ENCODE measurements at places on chromosomes 13 and 19.

- peak; percentile 60 for DNase-seq
These were observed 598 bp upstream of the LPAR2 start for GRCh38 chr19:19628501-19629134.

DNA sequence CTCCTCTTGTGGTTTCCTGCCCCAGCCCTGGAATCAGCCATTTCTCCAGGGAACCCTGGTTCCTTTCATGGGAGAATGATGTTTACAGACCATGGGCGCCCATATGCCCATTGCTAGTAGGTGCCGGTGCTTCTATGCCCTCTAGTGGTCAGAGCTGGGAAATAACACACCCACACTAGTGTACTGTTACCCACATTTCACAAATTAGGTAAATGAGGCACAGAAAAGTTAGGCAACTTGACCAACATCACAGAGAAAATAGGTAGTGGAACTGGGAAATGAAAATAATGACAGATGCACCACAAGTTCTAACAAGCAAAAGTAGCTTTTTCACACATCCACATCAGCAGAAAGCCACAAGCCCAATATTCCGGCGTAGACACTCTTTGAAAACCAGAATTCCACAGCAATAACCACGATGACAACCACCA is 1.3 kb upstream of the CEACAM3 start:
- DNase-seq, result peak; percentile 33

DNA sequence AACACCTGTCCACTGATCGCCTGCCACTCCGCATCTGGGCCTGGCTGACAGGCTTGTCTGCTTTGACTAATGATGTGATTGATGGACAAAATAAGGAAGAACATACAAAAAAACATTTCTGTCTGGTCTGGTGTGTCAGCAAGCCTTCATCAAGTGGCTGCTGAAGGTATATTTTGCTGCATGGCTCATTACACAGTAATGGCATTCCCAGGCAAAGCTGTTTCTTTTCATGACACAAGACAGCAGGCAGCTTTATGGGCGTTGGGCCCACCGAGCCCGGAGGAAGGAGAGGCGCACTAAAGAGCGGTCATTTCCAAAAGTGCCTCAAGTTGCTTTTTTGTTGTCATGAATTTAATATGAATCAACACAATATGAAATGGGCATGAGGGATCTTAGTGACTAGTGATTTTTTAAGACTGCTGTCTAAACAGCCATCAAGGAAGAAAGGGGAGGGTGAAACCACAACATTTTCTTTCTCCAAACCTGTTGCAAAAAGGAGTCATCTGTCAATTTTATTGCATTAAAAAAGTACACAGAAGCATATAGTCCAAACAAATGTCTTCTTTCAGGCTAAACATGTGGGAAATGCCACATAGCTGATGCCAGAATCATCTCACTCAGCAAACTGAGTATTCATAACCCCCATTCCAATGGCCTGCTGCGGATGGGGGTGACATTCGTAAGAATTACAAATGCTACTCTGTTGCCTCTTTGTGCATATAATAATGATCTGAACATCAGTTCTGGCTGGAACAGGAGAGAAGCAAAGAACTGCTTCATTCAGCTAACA is 476.6 kb downstream of the ZNF536 start:
- DNase-seq, result no peak

GRCh38 chr19:13033244-13033643 is 38.0 kb downstream of the NFIX start:
- DNase-seq, result peak; percentile 49

DNA sequence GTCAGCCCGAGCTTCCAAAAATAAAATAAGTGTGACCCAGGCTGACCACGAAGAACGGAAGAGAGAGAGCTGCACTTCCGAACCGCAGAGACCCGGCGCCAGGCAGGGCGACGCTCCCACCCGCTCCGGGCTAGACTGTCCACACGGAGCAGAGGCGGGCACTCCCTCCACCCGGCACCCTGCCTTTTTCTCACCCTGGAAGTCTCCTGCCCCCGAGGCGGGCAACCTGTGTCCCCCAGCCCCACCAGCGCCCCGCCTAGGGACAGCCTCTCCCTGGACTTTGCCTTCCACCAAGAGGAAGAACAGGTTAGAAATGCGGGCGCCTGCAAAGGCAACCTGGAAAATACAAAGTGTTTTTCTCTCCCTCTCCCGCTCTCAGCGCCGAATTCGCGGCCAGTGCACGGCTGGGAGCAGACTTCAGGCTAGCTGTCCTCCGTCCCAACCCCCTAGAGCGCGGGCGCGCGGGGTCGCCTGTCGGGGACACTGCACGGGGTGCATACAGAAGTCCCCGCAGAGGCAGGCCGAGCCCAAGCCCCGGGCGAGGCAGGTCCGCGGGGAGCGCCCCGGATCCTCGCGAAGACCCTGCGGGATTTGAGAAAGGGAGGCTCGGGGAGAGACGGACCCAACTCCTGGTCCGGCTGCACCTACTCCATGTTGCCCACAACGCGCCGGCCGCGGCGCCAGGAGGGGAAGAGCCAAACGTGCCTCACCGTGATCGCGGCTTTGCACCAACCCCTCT is 845 bp downstream of the SPRY2 start:
- DNase-seq, result peak; percentile 41

DNA sequence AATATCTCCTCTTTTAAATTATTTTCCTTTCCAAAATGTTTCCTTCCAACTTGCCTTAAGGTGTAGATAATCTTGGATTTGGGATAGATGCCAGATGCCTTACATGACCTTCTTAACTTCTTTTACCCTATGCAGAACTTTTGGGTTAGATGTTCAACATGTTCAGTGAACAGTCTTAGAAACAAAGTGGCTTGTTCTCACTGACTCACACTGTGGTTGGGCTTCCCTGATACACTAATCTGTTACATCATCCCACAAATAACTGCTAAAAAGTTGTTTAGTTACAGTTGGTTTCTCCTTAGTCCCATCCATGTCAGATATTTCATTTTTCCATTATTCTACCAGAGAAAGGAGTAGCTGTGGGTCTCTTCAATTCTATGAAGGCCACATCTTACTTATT is 2638.2 kb downstream of the PCDH9 start:
- DNase-seq, result no peak

- no peak for DNase-seq
These were observed 5.4 kb upstream of the NLRP7 start for GRCh38 chr19:54952591-54953344.

GRCh38 chr19:340620-341385 is 3.8 kb downstream of the MIER2 start:
- DNase-seq, result no peak

DNA sequence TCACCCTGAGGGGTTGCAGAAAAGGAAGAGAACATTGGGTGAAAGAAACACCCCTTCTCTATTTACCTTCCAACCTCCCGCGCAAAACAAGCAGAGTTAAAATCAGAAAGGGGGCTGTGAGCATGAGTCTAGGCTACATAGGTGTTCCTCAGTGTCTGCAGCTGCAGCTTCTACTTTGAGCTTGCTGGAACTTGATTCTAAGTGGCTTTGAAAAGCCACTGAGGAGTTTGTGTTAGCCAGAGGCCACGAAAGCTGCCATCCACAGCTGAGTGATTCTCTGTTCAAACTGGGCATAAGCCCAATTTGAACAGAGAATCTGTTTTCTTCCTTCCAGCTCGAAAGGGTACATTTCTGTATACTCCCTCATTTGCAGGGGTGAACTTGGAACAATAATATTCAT is 343.9 kb downstream of the PCDH9 start:
- no peak for DNase-seq

GRCh38 chr13:107450931-107451330 is 764.4 kb downstream of the LIG4 start:
- peak; percentile 92 for DNase-seq

- no peak for DNase-seq
These were observed 110.1 kb downstream of the KCTD15 start for GRCh38 chr19:33906578-33907335.

DNA sequence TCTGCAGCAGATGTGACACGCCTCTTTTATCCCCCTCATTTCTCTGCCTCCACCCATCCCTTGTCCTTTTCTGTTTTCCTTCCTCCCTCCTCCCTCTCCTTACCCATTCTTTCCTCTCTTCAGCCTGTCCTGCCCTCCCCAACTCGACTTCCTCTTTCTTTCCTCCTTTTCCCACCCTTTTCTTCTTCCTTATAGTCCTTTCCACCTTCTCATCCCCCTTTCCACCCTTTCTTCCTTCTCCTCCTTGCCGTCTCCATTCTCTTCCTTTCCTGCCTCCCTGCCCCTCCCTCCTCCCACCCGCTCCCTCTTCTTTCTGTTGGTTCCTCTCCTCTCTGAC is 688 bp upstream of the ZNF71 start:
- DNase-seq, result no peak

DNA sequence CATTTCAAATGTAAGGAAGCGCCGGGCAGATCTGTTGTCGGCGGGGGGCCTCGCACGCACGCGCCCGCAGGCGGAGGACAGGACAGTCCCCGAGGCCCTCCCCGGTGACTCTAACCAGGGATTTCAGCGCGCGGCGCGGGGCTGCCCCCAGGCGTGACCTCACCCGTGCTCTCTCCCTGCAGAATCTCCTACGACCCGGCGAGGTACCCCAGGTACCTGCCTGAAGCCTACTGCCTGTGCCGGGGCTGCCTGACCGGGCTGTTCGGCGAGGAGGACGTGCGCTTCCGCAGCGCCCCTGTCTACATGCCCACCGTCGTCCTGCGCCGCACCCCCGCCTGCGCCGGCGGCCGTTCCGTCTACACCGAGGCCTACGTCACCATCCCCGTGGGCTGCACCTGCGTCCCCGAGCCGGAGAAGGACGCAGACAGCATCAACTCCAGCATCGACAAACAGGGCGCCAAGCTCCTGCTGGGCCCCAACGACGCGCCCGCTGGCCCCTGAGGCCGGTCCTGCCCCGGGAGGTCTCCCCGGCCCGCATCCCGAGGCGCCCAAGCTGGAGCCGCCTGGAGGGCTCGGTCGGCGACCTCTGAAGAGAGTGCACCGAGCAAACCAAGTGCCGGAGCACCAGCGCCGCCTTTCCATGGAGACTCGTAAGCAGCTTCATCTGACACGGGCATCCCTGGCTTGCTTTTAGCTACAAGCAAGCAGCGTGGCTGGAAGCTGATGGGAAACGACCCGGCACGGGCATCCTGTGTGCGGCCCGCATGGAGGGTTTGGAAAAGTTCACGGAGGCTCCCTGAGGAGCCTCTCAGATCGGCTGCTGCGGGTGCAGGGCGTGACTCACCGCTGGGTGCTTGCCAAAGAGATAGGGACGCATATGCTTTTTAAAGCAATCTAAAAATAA is 18.2 kb downstream of the IL17D start:
- DNase-seq, result peak; percentile 59

DNA sequence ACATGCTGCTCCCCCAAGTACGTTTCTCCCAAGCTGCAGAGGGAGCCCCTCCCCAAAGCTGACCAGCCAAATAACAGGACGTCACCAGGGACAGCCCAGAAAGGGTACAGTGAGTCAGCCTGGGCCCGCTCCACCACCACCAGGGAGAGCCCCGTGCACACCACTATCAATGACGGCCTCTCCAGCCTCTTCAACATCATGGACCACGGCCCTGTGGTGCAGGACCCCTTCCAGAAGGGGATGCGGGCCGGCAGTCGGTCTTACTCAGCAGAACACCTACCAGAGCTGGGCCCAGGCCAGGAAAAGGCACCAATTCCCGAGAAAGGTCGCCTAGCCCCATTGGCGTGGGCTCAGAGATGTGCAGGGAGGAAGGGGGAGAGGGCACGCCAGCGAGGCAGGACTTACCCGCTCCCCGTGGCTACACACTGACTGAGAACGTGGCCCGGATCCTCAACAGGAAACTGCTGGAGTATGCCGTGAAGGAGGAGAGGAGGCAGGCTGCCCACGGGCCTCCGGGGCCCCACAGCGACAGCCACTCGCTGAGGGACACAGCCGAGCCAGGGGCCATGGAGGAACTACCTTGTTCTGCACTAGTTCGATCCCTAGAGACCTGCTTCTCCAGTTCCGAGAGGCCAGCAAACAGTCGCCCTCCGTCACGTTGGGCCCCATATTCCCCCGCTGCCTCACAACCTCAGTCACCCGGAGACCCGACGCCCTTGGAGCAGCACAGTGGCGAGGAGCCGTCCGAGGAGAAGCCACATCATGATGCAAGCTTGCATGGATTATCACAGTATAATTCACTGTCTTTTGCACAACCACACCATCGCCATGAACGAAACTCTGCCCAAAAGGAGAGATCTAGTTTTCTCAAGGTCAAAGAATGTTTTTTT is 815.9 kb upstream of the KLHL1 start:
- DNase-seq, result no peak

GRCh38 chr19:29944390-29945012 is 2.5 kb downstream of the URI1 start:
- no peak for DNase-seq

- DNase-seq, result no peak
These were observed 82.7 kb downstream of the ATP11A start for GRCh38 chr13:112772539-112772909.

DNA sequence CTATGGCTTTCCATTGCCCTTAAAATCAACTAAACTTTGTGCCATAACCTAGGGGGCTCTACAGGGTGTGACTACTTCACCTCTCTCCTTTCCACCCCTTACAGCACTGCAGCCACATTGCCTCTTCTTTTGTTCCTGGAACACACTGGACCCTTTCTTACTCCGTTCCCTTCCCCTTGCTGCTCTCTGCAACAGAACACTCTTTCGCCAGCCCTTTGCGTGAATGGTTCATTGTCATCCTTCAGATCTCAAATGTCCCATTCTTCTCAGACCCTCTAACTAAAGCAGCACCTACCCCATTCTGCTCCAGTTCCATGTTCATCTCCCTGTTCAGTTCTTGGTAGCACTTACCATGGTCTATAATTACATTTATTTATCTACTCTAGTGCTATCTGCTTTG is 208.3 kb downstream of the OXGR1 start:
- no peak for DNase-seq
